ENCODE measurements at places on chromosomes 12 and 14.

GRCh38 chr12:89765959-89766824 lies 57.6 kb upstream of the ATP2B1 start:
- no peak for DNase-seq

GRCh38 chr14:24394275-24394674 lies 4.5 kb upstream of the NYNRIN start:
- no peak for DNase-seq

DNA sequence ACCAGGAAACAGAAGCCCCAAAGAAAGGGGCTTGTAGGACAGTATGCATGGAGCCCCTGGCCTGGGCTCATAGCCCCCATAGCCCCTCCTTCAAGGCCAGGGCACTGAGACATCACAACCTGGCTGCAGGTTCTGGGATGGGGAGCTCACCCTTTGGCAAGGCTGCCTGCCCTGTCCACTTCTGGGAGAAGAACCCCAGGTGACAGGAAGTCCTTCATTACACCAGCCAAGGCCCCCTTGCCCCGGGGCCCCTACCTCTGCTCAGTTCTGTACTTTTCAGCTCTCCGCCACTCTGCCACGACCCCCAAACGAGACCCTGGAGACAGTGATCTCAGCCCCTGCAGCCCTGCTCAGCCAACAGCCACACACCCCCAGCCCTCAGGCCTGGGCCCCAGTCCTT lies 223.2 kb upstream of the RTL1 start:
- no peak for DNase-seq

DNA sequence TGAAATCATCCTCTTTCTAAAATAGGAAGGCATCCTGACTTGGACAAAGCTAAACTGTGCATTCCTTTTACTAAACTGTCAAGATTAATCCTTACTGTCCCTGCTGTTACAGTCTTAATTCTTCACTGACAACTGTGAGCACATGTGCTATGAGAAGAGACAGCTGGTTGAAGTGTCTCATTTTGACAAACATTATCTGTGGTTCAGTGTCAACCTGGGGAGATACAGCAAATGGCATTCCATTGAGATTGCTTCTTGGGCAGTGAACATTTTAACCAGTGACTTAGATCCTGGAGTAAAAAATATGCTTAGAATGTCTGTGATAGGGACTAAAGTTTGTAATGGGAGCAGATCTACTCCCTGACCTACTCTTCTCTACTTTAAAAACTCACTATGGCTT lies 552.6 kb upstream of the ATP2B1 start:
- DNase-seq: no peak

- DNase-seq: no peak
These were observed 12.1 kb downstream of the GZMH start for GRCh38 chr14:24597403-24597802.

DNA sequence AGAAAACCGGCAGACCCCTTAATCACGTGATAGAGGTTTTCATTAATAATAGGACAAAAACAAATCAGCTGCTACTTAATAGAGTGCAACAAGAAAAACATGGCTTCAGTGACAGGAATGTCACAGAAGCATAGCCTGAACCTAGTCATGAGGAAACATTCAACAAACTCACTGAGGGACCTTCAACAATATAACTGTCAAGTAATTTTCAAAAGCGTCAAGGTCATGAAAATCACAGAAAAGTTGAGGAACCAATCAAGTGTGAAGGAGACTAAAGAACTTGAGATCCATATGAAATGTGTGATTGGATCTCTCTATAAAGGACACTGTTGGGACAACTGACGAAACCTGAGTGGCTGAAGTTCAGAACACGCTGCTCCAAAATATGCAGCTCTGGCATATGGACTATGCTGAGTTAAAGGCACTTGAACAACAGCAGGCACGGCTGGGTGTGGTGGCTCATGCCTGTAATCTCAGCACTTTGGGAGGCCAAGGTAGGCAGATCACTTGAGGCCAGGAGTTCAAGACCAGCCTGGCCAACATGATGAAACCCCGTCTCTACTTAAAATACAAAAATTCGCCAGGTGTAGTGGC lies 16.3 kb downstream of the NDUFA12 start:
- DNase-seq: no peak

DNA sequence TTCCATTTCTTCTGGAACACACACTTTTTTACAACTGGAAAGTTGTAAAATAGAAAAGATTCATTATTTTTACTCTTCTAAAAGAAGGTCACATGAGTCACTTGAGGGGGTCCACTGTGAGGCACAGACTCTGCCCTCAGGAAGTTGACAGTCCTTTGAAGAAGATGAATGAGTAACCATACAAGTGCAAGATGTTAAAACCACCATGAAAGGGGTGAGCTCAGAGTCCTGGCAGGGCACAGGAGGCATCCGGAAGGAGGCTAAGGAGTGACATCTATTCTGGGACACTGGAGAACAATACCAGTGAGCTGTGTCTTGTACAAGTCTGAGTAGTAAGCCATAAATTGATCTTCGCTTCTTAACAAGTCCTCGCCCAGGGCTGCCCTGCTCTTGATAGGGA lies 126.0 kb upstream of the FRMD6 start:
- DNase-seq: no peak

- no peak for DNase-seq
These were observed 48.5 kb downstream of the ATP23 start for GRCh38 chr12:57989838-57990237.

DNA sequence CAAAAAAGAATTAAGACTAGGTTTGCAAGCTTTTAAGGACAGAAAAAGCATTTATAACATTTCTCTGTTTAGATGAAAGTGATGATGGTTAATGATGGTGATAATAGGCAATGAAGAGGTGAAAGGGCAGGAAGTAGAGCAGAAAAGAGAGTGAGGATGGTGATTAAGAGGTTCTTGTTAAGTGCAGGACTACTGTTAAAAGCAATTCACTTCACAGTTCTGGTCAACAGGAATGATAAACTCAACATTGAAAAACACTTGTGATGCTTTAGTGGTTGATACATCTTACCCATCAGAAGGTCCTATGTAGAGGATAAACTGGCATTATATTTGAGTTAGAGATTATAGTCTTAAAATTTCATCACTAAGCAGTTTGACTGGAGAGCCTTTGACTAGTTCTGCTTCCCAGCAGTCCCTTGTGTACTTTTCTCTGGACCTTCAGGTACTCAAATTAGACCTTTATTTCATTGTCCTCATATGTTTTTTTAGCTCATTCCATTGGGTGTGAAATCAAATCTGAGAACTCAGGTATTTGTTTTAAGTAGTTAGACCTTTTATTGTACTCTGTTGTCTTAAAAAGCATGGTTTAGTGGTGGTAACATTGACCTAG lies 10.9 kb downstream of the RAP1B start:
- no peak for DNase-seq

GRCh38 chr12:131894313-131894860 lies at the start of gene ULK1:
ULK1 (plus strand) TSS chr12:131894622; CDS start chr12:131895002, 380 bp downstream.
- peak; percentile 84 for DNase-seq

Measured in stimulated activated CD4-positive, alpha-beta T cell treated with anti-CD3 and anti-CD28 coated beads, TNF-alpha, amount 100 ng/mL, for 24 hours (primary cell).